Activated CD4-positive, alpha-beta T cell treated with anti-CD3 and anti-CD28 coated beads, Interleukin-2, amount 10 ng/mL, durations not matched to agents 24 days and 14 days (primary cell): ENCODE measurements at places on chromosomes 2 and 18. TPM values are rescaled to one million over a fixed set of nuclear protein-coding genes. Genes with fewer than 3 reads are reported as not detected.

DNA sequence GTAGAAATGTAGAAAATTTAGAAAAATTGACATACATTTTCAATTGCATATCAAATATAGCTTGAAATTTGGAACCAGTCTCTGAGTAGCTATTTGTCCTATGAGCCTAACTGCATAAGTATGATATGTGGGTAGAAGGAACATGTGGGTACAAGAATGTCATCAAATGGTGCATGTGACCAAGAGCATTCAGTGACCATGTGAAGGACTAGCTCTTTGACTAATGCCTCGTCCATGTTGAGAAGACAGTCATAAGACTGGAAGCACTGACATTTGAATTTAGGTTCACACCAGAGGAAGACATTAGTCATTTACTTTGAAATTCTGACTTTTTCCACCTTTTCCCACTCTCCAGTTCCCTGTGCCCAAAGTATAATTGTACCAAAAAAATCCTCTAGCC lies 12.6 kb downstream of the MRPL44 start:
- no peak overlapping the region for H3K27ac ChIP-seq
- peaks cover 9% of the 10 kb centered on the region for H3K4me1 ChIP-seq
- H3K4me3 ChIP-seq = no peak overlapping the region
- H3K27me3 ChIP-seq = no peaks in the 10 kb centered on the region

DNA sequence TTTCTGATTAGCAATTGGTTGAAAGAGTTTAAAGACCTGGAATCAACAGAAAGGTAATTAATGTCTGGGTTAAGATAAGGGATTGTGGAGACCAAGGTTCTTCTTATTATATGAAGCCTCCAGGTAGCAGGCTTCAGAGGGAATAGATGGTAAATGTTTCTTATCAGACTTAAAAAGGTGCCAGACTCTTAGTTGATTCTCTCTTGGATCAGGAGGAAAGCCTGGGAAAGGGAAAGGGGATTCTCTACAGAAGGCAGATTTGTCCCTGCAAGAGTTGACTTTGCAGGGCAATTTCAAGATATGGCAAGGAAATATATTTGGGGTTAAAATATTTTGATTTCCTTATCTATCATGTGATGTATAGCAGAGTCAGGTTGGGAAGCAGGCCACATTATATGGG lies 153.1 kb upstream of the ARL4C start:
- no peak overlapping the region for H3K4me3 ChIP-seq
- H3K27me3 ChIP-seq = no peaks in the 10 kb centered on the region

GRCh38 chr18:22296304-22296703 lies 121.4 kb downstream of the CTAGE1 start:
- no peak overlapping the region for H3K4me3 ChIP-seq
- no peaks in the 10 kb centered on the region for H3K36me3 ChIP-seq
- no peaks in the 10 kb centered on the region for H3K27me3 ChIP-seq
- no peak overlapping the region for H3K27ac ChIP-seq
- DNase-seq = no peak
- H3K4me1 ChIP-seq = no peaks in the 10 kb centered on the region

DNA sequence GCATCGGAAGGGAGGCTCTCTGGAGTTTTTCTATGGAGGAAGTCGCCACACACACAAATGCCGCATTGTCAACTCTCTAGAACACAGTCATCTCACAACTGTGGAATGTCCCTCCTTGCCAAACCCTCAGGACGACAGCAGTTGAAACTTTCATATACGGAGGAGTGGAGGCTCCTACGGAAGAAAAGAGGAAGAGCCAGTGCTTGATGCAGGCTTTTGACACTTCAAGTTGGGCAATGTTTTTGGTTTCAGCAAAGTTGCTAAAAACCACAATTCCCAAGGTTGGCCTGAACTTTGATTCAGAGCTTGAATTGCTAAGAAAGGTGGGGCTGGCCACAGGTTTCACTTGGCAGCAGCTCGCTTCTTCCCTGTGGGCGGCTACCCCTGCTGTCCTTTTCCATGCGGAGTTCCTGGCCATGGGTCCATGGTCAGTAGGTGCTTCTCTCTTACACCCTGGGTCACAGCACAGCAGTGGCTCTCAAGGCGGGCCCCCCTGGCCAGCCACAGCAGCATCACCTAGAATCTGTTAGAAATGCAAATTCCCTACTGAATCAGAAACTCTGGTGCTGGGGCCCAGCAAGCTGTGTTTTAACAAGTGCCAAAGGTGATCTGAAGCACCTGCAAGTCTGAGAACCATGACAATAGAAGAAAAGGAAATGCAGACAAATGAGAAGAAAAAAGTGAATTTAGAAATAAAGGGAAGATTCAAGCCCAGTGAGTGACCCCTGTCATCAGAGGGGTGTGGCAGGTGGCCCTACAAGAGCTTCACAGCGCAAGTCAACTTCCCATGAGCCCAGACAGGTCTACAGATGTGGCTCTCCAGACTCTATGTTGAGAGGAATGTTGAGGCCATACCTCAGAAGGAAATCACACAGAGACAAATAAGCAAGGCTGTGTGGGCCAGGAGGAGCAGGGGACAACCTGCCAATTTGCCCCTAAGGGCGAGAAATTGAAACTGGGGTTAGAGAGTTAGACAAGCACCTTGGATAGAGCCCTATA lies 856.4 kb downstream of the RNF144A start:
- H3K36me3 ChIP-seq = peaks cover 14% of the 10 kb centered on the region
- H3K4me3 ChIP-seq = peak overlapping the region; percentile 25
- peak overlapping the region; percentile 84 for H3K27ac ChIP-seq

DNA sequence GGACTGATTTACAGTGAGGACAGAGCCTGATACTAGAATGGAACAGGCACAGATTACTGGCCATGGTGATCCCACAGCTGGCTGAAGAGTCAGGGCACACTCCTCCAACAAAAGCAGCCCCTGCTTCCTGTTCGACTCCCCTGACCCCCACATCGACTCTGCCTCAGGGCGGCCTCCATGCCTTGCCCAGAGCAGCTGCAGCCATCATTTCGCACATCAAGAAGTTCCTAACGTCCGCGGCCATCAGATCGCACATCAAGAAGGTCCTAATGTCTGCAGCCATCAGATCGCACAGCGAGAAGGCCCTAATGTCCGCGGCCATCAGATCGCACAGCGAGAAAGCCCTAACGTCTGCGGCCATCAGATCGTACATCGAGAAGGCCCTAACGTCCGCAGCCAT lies 192.8 kb upstream of the PXDN start:
- no peaks in the 10 kb centered on the region for H3K4me1 ChIP-seq
- no peak for DNase-seq
- H3K36me3 ChIP-seq = no peaks in the 10 kb centered on the region
- no peaks in the 10 kb centered on the region for H3K27me3 ChIP-seq

- H3K4me1 ChIP-seq = no peaks in the 10 kb centered on the region
- H3K4me3 ChIP-seq = no peak overlapping the region
- no peak for DNase-seq
- H3K27me3 ChIP-seq = peaks cover 12% of the 10 kb centered on the region
- no peak overlapping the region for H3K27ac ChIP-seq
Measured at GRCh38 chr18:9855681-9856080, 30.1 kb upstream of the TXNDC2 start.

DNA sequence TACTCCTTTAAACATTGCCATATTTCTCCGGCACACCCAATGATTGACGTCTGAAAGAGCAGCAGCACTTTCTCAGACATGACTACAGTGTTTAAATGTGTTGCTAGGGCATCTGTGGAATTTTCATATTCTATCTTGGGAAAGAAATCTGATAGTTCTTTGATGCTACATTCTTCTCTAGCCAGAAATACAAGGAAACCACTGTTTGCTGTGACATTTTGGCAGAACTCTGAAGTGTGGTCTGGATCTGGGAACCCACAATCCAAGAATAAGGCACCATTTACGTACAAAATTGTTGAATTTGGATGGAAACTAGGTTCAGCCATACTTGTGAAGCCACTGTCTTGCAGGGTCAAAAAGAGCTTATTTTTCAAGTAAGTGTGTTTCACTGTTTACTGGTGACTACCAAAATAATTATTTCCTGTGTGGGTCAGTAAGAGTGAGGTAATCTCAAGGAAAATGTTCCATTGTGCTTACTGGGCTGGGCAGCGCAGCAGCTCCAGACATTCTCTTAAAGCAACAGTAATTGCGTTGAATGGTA lies 21.3 kb upstream of the CD28 start:
- no peak for DNase-seq
- peaks cover 2% of the 10 kb centered on the region for H3K27me3 ChIP-seq
- H3K36me3 ChIP-seq = no peaks in the 10 kb centered on the region

The C2orf15 gene
- 0.26 and 0.40 TPM in 2 replicates for total RNA-seq

The SLC4A3 gene
- 0.12 TPM in 1 of 2 replicates, not detected in the other for total RNA-seq

The LMAN1 gene
- 141 and 148 TPM in 2 replicates for total RNA-seq

The LIMS3 gene
- 0.16 TPM in 1 of 2 replicates, not detected in the other for total RNA-seq
